CD4-positive, alpha-beta T cell (primary cell): ENCODE measurements at places on chromosomes 12 and 14.

DNA sequence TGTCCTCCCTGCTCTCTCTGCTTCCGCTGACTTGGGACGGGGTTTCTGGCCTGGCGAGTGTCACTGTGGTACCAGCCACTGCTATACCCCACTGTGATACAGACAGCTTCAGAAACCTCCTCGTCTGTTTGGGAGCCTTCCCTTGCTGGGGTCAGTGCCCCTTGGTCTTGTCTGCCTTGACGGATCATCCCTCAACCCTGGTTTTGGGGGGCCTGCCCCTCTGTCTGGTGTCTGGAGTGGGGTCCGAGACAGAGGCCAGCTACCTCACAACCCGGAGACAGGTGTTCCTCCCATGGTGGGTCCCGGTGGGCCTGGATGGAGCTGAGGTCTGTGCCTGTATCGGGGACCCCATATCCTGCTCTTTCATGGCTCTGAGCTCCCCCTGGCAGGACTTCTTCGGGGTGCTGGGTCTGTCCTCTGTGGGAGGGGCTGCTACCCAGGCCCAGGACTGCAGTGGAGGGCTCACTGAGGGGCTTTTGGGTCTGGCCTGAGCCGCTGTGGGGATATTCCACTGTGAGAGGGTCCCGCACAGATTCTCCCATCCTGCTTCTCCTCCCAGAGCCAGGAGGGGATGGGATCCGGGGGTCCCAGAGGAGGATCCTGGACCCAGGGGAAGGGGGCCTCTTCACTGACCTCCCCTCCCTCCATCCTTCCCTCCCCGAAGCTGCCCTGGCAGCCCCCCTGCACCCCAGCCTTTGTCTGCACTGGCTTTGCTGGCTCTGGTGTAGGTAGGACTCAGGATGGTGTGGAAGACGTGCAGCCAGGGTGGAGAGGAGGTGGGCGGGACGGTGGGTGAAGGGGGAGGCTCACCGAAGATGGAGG is 365.5 kb downstream of the TMEM121 start:
- no peak for DNase-seq

- no peak for DNase-seq
Measured at GRCh38 chr14:24475261-24475660, 32.7 kb upstream of the SDR39U1 start.

DNA sequence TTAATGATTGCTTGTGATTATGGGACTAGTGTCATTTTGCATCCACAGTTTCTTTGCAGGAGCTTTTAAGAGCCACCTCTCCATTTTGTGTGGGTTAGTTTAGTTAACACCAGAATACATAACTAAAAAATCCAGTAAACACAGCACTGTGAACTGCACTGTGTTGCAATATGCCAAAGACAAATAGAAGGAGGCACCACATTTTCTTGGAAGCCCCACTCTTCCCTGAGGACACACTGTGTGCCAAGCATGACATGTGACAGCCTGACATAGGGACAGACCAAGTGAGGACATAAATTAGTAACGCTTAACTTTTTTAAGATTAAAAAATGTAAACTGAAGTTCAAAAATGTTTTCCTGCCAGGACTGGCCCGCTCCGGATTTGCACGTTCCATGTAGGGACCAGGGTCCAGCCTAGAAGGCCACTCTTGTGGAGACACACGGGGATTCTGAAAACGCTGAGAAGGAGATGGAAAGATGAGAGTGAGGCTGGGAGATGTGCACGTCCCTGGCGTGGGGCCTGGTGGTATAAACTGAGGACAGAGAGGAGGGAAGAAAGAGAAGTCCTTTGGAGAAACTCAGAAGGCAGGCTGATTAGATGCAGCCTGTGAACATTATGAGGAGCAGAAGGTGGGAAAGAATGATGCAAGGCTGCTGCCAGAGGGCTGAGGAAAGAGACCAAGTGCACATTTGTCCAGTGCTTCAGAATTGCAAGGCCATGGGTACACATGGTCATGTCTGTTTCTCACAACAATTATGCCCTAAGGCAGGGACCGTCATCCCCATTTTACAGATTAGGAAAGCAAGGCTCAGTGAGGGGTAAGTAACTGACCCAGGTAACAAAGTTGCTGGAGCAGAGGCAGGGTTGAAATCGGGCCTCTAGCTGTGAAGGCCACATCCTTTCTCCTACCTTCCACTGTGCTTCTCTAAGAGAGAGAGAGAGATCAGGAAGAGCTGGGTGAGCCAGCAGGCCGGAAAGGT is 45.1 kb downstream of the ISCA2 start:
- DNase-seq: no peak

- DNase-seq: no peak
Measured at GRCh38 chr12:47621960-47622359, 83.9 kb downstream of the RPAP3 start.

DNA sequence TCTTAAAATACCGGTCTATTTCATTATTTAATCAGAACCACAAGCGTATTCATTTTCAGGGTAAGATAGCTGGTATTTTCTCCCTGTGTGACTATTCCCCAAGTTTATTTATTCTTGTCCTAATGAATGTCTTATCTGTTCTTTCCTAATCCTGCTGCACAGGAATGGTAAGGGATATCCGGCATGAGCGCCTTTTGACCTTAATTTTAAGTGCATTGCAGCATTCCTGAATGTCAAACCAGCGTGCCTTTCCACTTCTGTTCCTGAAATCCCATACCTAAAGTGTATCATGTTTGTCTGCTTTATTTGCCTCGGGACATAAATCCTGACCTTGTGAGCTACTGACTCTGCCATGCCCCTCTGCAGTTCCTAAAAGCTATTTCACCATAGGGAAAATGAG is 1713.2 kb upstream of the FLRT2 start:
- no peak for DNase-seq
